ENCODE measurements at places on chromosomes 16 and 17.

DNA sequence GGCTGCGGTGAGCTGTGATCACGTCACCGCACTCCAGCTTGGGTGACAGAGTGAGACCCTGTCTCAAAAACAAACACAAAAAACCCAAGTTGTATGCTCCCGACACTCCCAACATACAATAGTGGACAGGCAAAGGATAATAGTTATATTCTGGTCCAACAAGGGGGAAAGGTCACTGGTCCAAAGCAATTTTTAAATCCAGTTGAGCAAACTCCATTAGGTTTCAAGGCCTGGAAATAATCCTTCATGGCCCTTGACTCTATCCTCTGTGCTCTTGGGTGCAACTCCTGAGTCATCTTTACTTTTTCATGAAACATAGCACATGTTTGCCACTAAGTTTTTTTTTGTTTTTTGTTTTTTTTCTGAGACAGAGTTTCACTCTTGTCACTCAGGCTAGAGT lies 50.3 kb upstream of the PHOSPHO1 start:
- DNase-seq: no peak

- DNase-seq: no peak
Observed at GRCh38 chr17:79330229-79330628, 255.6 kb downstream of the ENGASE start.

DNA sequence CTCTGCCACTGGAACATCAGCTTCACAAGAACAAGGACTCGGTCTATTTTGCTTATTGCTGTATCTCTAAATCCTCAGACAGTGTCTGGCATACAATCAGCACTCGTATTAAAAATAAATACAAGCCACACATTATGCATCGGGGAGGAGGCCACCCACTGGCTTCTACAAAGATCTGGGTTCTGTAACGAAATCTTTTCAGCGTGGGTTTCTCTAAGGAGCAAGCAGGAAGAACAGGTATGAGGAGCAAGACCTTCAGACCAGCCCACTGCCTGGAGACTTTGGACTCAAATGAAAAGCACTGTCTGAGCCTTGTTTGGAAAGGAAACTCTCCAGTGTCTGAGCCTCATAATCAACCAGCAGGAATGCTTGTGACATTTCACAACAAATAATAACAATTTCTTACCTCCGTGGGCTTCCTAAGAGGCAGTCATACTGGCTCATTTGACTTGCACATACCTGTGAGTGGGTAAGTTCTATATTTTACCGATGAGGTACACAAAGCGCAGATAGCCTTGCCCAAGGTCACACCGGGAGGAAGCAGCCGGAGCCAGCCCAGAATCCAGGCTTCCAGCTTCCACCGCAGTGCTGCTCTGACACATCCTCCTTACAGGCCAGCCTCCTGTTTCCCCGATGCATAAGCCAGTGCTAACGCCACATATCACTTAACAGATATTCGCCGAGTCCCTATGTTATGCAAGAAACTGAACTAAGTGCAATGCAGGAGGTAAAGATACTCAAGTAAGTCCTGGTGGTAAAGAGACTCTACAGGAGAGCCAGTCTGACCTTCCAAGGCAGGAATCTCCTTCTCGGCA lies 118.6 kb upstream of the TNRC6C start:
- DNase-seq: no peak

GRCh38 chr17:40724656-40725055 lies 21.1 kb upstream of the KRT24 start:
- peak; percentile 20 for DNase-seq

GRCh38 chr17:45227926-45228762 lies 6.5 kb downstream of the FMNL1 start:
- DNase-seq: peak; percentile 81

DNA sequence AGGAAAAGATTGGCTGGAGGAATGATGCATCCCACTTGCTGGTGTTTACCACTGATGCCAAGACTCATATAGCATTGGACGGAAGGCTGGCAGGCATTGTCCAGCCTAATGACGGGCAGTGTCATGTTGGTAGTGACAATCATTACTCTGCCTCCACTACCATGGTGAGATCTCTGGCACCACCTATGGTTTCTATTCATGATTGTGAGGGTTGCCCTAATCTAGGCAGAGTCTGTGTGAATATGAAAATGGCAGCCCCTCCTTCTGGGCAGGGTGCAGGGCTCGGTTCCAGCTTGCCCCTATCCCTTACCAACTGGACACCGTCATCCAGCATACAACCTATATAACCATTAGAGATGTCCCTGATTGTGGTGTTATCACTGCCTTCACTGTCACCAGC lies 33.4 kb downstream of the ITGB3 start:
- no peak for DNase-seq
